ENCODE measurements at places on chromosomes 2 and 18.
A peak's percentile ranks its signal among the peaks of the same experiment; 100 is the strongest.

DNA sequence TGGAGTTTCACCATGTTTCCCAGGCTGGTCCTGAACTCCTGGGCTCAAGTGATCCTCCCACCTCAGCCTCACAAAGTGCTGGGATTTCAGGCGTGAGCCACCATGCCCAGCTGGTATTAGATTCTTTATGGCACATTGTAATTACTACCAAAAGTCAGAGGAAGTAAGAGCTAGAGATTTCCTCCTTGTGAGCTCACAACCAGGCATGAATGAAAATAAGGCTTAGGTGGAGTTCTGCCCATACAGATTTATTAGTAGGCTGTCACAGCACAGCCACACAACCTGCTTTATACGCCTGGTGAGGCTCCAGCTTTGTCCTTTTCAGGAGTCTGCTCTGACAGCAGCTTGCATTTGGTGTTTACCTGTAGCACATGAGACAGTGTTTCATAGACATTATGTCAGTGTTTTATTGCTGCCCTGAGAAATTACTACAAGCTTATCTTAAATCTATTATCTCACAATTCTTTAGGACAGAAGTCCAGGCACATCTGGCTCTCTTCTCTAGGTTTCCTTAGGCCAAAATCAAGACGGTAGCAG, 156.6 kb downstream of the TANC1 start:
- DNase-seq: no peak

GRCh38 chr2:172792711-172793110, 57.1 kb downstream of the RAPGEF4 start:
- no peak for DNase-seq

- DNase-seq: no peak
Observed at GRCh38 chr18:7814754-7815315, 247.7 kb downstream of the PTPRM start.

- DNase-seq: no peak
Observed at GRCh38 chr2:12183032-12183645, 436.7 kb downstream of the LPIN1 start.

- DNase-seq: no peak
Observed at GRCh38 chr18:57954935-57955334, 89.1 kb upstream of the NEDD4L start.

DNA sequence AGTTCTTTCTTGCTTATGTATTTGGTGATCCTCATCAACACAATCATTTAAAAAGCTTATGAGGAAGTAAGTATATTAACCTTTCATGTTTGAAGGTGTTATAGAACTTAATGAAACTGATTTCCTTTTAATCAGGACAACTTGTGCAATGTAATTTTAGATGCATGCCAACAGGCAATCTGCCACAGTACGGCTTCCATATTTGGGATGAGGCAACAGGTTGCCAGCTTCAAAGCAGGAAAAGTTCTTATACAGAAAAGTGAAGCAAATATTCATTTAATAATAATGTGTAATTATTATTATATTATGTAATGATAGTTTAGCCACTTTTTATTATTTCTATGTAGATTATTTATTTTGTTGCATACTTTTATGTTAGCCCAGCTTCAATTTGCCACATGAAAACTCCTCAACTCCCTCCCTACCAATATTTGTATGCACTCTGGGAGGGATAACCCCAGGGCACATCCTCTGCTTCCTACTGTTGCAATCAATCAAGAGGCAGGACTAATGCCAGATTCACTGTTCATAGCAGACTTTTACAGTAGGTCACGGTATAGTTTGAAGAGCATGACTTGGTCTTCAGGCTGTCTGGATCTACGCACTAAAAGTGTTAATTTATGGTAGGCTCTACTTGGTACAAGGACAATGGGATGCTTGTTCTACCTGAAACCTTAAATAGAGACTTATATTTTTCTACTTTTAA, 277.2 kb downstream of the AGPS start:
- DNase-seq: no peak

- DNase-seq: peak; percentile 76
Observed at GRCh38 chr2:101974663-101975062, 17.1 kb upstream of the IL1R2 start.

- no peak for DNase-seq
Observed at GRCh38 chr2:151374436-151374835, 17.0 kb downstream of the TNFAIP6 start.

GRCh38 chr2:198073253-198073652, 268.9 kb downstream of the PLCL1 start:
- DNase-seq: no peak

DNA sequence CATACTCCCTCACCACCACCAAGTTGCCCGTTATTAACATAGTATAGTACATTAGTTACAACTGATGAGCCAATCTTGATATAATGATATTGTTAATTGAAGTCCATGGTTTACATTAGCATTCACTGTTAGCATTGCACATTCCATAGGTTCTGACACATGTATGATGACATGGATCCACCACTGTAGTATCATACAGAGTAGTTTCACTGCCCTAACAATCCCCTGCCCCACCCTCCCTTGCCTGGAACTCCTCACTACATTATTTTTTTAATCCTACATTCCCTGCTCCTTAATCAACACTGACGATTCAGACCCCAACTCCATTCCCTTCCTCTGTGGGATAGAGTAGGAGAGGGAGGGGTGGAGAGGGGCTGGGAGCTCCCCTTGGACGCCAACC, 20.2 kb upstream of the ST3GAL5 start:
- DNase-seq: no peak

GRCh38 chr2:161703863-161704262, 79.6 kb downstream of the SLC4A10 start:
- DNase-seq: no peak

DNA sequence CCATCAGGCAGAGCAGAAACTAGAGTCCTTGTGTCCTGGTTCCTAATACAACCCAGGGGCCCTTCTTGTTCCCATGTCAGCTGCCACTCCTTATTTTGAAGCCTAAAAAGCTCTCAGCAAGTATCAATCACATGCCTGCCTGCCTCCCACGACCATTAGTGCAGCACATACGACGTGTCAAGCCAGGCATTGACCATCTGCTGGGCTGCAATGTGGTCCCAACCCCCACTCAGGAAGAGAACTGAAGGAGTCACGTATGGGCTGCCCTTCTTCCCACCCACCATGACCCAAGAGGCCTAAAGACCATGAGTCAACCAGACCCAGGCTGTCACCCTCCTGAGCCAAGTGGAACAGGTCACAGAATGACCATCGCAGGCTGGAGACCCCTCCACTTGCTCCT, 98.8 kb downstream of the KLHL29 start:
- no peak for DNase-seq

GRCh38 chr2:8329660-8330622, 351.9 kb upstream of the ID2 start:
- DNase-seq: peak; percentile 49

- DNase-seq: no peak
Observed at GRCh38 chr2:24175631-24176187, 856 bp downstream of the FAM228A start.

GRCh38 chr2:19883486-19883885, 18.3 kb downstream of the TTC32 start:
- peak; percentile 2 for DNase-seq

- DNase-seq: peak; percentile 98
Observed at GRCh38 chr2:74002505-74003421, 18.1 kb downstream of the TET3 start.

- peak; percentile 61 for DNase-seq
Observed at GRCh38 chr18:36828157-36828629, 609 bp downstream of the TPGS2 start.

DNA sequence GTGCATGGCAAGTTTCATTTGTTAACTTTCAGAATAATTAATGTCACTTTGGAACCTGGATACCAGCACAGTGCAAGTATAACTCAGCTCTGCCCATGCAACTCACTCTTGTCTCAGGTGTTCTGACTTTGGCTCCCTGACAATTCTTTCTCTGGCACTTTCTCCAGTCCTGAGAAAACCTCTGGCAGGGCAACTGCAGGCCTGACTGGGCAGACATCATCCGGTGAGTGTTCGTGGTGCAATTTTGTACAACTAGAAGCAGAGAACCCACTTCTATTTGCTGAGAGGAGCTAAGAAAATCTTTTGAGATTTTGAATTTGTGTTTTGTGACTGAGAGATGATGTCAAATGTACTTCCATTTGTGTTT, 143.0 kb downstream of the AQP4 start:
- DNase-seq: no peak

- no peak for DNase-seq
Observed at GRCh38 chr18:79542876-79543750, 136.5 kb upstream of the CTDP1 start.

GRCh38 chr18:57802213-57803102, 657 bp downstream of the ATP8B1 start:
- DNase-seq: peak; percentile 79

GRCh38 chr2:118268268-118268667, 180.0 kb downstream of the INSIG2 start:
- DNase-seq: no peak

DNA sequence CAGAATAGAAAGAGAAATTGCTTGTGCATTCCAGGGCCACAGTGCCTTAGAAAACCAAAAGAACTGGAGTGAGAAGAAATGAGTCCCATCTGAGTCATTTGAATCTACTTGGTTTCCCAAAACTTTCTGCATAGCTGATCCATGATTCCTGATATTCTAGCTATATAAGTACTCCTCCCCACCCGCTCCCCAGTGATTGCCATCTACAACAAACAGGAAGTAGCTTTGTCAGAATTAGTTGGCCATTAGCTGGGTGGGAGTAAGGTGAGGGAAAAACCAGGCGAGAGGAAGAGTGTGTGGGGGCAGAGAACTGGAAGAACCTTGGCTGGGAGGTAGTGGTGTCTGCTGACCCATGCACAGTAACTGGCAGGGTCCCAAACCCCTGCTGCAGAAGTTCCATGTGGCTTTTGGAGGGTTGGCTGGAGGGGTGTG, 122.1 kb downstream of the ACAA2 start:
- no peak for DNase-seq

DNA sequence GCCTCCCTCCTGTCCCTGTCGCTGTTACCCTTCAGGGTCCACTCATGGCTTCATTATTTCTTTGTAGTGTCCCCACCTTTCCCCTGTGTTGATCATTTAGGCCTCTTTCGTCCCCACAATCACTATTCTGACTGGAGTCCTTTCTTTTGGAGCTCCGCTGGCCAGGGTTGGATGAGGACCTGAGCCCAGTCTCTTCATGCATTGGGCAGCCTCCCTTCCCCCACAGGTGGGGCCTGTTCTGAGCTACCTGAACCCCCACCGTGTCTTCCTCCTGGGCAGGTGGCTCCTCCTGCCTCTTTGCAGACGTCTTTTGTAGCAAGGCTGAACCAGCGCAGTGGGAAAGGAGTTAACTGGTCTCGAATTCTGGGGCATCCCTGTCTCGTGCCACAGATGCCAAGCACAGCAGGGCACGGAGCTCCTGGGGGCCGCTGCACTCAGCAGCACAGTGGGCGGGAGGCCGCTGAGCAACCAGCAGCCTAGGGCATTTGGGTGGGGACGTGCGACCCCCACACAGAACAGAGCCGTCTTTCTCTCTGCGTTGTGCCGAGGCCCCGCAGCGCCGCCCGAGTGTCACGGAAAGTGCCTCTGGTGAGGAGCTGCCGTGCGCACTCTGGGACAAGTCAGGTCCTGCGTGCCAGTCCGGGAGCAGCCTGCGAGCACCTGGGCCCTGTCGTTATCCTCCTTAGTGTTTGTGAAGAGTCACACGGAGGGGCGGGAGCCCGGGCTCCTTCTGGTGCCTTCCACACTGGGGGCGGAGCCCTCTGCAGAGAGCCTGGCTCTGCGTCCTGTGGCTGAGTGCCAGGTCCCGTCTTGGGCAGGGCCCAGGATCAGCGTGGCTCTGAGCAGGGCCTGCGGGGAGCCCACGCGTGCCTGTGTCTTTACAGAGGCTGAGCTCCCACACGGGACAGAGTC, 130.1 kb downstream of the NFATC1 start:
- peak; percentile 83 for DNase-seq

GRCh38 chr2:234341306-234341985, 155.4 kb downstream of the ARL4C start:
- no peak for DNase-seq

GRCh38 chr2:160869411-160869810, 290.8 kb upstream of the TANK start:
- DNase-seq: no peak

GRCh38 chr2:189267491-189267890, 87.9 kb upstream of the COL5A2 start:
- no peak for DNase-seq

DNA sequence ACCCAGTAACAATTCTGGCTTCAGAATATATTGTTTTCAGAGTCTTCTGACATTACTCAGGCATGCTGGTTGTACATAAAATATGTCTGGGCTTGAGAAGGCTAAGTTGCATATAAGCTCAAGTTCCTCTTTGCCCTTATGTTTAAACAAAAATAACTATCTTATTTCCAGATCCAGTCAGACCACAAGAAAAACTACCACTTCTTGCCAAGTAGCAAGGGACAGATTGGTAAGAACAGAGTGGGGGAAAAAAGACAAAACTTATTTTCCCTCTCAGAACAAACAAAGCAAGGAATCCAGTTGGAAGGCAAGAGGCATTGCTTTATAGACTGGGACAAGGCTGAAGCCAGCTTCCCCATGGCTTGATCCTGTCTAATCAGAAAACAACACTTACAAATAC, 1036.7 kb upstream of the CELF4 start:
- no peak for DNase-seq

- DNase-seq: peak; percentile 22
Observed at GRCh38 chr18:51724790-51725721, 527.6 kb upstream of the MEX3C start.

DNA sequence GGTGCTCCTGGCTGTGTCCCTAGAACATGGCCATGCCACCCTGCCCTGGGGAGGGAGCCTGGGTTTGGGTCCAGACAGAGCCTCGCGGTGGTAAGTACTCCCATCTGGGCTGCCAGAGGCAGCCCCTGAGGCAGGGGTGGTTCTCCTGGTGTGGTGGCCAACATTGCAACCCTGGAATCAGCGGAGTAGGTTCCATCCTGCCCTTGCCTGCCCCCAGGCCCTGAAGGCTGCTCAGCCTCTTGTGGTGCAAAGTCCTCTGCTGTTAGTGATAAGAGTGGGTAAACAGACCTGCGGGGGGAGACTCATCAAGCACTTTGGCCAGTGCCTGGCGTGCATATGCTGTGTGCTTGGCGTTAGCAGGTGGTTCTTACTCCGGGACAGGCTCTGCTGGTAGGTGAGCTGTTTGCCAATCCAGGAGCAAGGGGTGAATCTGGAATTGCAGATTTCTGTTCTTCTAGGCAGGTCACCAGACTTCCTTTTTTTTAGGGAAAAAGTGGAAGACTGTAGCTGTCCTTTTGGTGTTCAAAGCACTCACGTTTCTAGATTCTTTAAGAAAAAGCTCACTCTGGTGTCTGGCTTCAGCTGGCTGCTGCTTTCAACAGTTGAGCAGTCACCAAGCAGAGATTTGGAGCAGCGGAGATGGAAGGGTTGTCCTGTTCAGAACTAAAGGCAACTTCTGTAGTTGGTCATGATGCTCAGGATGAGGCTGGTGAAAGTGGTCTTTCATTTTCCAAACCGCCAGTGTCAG, 3.2 kb downstream of the CNNM3 start:
- no peak for DNase-seq

DNA sequence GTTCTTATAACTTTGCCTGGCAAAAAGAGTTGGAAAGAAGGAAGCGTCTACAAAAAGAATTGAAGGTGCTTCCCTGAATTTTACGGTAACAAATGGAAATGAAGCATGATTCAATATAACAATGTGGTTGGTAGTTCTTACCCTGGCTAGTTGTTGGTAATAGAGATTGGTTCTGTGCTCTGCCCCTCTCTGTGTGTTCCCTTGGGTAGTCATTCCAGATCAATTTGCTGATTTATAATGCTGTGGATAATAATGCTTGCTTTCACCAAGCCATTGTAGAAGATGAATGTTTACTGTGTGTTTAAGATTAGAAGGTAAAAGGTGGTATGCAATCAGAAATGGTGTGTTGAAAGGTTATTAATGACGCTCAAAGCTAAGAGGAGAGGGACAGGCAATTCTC, 577.8 kb upstream of the NXPH2 start:
- DNase-seq: no peak

- no peak for DNase-seq
Observed at GRCh38 chr2:178775975-178776374, 31.2 kb downstream of the TTN start.
